NCI-H1436 (cell line): ENCODE measurements at places on chromosomes 11 and 22.

DNA sequence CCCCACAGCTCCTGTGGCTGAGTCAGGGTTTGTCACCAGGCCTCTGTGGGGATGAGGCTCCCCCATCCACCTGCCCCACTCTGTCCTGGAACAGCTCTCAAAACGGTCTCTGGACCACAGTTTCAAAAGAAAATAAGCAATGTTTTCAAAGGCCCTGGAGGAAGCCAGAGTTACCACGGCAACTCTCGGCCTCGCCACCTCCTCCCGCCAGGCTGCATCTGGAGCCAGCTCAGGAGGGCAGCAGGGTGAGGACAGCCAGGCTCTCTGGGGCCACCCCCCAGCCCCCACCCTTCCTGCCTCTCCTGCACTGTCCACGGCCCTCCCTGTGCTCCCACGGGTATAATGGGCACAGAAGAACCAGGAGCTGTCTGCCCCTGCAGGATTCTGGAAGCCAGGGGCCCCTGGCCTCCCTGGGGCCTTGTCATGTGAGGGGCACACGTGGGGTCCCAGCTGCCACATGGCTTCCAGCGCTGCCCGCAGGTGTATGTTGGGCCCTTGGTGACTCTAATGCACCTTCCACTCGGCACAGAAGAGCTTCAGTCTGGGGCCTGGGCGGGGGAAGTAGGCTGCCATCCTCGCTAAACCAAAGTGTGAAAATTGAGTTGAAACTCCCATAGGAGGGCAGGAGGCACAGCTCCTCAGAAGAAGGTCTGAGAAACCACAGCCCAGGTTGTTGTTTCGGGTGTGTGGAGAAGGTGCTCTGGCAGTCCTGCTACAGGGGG, 10.3 kb downstream of the CD81 start:
- DNase-seq, result no peak

- DNase-seq, result no peak
Observed at GRCh38 chr11:130175898-130176297, 16.3 kb downstream of the ST14 start.

DNA sequence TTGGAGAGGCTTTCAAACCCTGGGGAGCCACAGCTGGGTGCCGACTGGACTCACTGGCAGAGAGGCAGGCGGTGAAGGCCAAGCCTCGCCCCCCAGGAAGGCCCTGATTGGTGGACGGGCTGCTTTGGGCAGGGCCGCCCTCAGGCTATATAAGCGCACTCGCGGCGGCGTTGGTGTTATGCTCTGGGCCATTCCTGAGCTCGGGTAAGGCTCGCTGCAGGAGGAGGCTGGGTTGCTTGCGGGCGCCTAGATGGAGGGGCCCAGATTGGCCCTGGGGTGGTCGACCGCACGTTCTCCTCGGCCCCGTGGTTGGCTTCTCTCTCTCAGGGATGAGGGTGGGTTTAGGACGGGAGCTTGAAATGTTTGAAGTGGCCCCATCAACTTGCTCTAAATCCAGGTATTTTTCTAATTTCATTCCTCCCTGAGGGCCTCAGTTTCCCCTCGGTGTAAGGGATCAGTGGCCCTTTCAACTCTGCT, at the start of gene SPDYC:
Gene SPDYC, plus strand, starts transcription at position 176 of the 477 bp plus-strand sequence. CDS start 1,125 bp downstream, outside the sequence.
- no peak for DNase-seq

DNA sequence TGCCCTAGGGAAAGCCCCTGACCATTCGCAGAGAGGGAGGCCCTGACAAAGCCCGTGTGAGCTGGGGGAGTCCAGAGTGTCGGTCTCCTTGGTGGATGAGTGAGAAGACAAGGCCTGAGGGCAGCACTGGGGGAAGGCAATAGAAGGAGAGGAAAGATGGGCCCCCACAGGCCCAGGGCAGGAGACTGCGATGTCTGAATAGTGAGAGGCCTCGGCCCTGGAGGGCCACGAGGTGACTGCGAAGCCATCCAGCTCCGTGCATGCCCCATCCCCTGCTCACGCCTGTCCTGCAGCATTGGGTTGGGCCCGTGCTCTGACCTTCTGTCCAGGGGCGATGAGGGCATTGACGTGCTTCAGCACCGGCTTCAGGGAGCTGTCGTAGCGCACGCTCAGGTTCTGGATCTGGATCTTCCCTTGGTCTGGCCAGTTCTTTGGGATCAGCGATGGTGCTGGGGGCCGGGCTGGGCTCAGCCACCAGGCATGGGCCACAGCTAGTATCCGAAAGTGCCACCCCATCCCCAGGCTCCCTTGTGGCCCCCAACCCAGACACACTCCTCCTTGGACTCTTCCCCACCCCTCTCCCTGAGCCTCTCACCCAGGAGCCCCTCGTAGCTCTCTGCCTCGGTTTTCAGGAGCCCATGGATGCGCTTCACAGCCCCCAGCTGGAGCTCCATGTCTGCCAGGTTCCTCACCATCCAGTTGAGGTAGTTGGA, 8.3 kb upstream of the KCNJ11 start:
- DNase-seq, result no peak

- no peak for DNase-seq
Observed at GRCh38 chr22:35726398-35726797, 8.7 kb downstream of the APOL5 start.

- no peak for DNase-seq
Observed at GRCh38 chr22:28249402-28249801, 330.3 kb upstream of the PITPNB start.

DNA sequence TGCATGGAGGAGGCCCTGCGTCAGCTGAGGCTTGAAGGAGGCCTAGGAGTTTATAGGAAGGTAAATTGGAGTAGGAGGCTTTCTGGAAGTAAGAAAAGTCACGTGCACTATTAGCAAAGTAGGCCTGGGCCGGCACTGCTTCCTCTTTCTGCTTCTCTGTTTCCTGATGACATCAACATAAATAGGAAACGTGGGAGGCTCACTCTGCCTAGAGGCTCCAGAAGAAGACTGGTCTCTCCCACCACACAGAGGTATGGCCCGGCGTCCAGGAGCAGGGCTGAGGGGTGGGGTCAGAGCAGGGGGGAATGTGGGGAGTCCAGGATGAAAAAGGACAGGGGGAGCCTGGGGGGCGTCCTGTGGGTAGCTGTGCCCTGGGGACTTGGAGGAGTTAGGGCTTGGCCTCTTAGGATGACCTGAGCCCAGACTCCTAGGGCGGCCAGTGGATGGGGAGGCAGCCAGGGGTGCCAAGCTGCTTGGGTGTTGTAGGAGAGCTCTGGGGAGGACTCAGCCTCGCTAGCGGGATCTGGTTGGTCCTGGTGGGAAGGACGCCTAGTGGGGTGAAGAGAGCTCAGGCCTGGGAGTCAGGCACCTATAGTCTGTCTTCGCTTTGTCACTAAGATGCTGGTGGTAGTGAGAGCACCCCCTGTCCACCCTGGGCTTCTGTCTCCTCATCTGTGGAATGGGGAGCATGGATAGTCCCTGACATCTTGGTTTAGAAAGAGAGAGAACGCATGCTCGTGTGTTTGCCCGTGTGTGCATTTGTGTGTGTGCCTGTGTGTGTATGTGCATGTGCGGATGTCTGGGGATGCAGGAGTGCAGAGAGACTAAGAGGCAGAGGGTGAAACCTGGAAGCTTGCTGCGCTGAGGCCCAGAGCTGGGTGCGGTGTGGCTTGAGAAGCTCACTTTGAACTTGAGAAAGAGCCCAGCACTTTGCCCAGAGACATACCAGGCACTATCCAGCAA, at the start of gene CSF2RB:
Gene CSF2RB, plus strand, starts transcription at position 202 of the 963 bp plus-strand sequence. CDS start 8,580 bp downstream, outside the sequence.
- no peak for DNase-seq

GRCh38 chr11:64056213-64056785, 20.6 kb downstream of the FLRT1 start:
- DNase-seq, result peak; percentile 8

GRCh38 chr11:22884217-22884616, 23.9 kb upstream of the CCDC179 start:
- no peak for DNase-seq

- no peak for DNase-seq
Observed at GRCh38 chr22:43431808-43432554, 20.2 kb downstream of the MPPED1 start.

DNA sequence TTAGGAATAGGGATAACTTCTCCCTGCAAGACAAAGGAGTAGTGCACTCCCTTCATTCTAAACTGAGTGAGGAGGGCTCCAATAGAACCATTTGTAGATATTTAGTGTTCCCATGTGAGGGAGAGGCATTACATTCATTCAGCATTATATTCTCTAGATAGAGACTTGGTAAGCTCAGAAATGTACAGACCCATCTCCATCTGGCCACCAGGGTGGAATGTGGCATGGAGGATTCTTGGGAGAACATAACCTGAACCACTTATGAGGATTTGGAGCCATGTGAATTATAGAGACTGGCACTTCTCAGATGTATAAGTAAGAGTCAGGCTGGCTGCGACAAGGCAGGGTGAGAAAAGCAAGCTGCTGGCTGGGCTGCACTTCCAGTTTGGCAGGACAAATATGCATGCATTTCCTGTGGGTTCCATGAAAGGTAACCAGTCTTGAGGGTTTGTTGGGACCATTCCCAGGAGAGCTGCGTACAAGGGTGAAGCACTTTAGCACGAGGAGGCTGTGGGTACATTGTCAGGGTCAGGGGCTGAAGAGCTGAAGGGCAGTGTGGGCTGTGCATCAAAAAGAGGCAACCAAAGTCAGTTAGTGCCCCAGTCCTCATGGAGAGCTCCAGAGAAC, 9.2 kb downstream of the RRP8 start:
- no peak for DNase-seq

GRCh38 chr11:33645686-33646085, 54.9 kb downstream of the C11orf91 start:
- DNase-seq, result no peak
